ENCODE measurements at places on chromosomes 3 and 15. TPM values are rescaled to one million over a fixed set of nuclear protein-coding genes. Genes with fewer than 3 reads are reported as not detected.

The MITF gene
- polyA plus RNA-seq: 0.51 TPM

The ANP32A gene
- 179 TPM for polyA plus RNA-seq

DNA sequence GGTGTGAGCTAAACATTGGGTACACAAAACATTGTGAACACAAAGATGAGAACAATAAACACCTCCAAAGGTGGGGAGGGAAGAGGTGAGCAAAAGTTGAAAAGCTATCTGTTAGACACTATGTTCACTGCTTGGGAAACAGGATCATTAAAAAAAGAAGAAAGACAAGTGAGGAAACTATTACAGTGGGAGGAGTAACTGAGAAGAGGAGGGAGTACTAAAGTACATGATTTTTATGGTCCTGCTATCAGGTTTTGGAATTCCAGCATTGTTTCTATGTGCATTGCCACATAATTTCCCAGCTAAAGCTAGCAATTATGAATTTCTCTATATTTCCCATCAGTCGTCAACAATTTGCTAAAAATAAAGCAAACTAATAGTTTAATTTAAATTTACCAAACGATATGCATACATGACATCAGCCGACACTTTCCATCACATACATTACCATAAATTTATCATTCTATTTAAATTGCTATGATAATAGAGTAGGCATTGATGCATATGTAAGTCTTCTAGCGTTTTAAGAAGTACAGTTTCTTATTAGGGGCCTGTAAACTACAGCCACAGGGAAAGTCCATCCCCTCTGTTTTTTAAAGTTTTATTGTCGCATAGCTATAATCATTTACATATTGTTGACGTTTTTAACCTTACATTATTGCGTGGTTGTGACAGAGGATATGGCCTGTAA lies 221.8 kb downstream of the CHL1 start:
- no peak for DNase-seq

DNA sequence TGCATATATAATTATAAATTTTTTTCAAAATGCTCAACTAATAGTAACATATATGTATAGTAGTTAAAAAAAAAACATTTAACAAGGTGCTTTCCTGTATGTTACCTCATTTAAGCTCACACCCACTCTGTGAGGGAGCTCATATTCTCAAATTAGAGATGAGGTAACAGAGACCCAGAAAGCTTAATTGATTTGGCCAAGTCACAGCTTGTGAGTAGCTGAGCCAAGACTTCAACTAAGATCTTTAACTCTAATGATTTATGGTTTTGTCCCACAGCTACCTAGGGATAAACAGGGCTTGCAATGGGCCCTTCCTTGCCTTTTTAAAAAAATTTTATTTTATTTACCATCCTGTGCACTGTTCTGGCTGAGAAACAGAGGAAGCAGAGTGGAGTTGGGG lies 230.0 kb upstream of the GOLIM4 start:
- DNase-seq: no peak

- peak; percentile 89 for DNase-seq
Measured at GRCh38 chr15:84929795-84930603, 45.5 kb downstream of the SLC28A1 start.

DNA sequence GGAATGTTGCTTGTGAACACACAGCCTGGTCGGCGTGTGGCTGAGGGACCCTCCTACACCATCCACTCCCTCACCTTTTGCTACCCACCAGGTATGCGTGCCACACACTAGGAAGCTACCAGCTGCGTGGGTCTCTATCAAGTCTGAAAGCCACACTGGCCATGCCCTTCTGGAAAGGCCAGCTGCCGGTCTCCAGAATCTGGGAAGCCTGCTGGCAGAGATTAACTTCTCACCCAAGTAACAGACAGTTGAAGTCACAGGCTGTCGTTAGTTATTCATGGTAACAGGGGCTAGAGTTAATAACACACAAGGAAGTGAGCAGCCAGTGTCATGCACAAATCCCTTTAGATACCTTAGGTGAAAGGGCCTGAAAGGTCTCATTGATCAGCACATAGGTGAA lies 48.1 kb downstream of the SUSD5 start:
- DNase-seq: no peak

- no peak for DNase-seq
Measured at GRCh38 chr15:26781816-26782215, 8.9 kb upstream of the GABRB3 start.

DNA sequence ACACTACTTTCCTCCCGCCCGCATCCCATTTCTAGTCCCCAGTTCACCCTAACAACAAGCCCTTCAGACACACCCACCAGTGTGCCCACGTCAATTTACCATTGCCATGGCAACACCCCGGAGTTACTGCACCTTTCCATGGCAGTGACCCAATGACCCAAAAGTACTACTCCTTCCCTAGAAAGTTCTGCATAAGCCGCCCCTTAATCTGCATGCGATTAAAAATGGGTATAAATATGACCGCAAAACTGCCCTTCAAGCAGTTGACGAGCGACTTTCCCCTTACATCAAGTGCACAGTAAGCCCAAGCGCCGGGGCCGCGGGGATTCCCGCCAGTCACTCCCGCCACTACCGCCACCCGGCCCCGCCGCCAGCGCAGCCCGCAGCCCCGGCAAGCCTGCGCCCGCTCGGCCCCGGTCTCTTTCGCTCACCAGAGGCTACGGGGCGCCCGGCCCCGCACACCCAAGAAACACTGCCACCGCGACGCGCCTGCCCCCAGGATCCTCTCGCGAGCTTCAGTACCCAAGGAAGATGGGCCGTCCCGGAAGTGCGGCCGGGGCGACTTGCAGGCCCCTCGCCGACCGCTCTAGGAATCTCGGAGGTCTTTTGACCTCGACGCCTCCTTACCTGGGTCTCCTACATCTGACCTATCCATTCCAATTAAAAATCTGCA lies 27.2 kb upstream of the ZNF502 start:
- peak; percentile 51 for DNase-seq

GRCh38 chr3:141306276-141306675 lies 62.0 kb upstream of the ZBTB38 start:
- DNase-seq: no peak

- no peak for DNase-seq
Measured at GRCh38 chr3:150850191-150850590, 55.0 kb downstream of the MINDY4B start.

- DNase-seq: no peak
Measured at GRCh38 chr15:47415539-47415971, 301.8 kb upstream of the SEMA6D start.

Data from foreskin keratinocyte (primary cell).